ENCODE measurements at places on chromosomes 2 and 18.

GRCh38 chr2:9001778-9002177, 1.7 kb downstream of the MBOAT2 start:
- no peak for DNase-seq

- no peak for DNase-seq
These were observed 43.6 kb downstream of the GPC1 start for GRCh38 chr2:240479111-240479501.

DNA sequence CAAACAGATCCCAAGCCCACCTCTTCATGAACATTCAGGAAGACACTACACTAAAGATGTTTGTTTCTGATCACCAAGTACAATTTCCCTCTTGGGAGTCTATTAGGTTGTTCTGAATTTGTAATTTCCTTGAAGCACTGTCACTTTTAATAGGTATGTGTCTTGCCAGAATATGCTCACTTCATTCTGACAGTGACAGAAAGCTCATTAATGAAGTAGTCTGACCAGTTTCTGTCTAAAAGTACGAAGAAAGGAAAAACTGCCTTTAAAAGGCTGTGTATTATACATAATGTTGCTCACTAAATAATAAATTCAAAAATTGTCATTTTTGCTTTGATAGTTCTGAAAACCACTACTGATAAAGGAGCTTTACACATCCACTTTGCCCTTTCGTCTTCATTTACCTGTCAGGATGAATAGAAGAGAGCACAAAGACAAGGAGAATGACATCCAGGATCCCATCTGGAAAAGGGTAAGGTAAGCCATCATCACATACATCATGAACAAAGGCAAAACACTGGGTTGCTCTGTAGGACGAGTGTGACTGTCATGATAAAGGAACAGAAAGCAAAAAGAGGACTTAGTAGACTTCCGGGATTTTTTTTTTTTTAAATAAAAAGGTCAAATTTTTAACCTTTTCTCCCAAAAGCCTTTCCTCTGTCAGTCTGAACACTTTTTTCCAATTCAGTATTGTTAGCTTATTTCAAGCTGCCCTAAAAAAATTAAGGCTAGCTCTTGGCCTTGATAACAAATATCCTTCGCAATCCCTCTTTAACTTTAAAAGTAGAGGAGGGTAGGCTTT, 103.4 kb downstream of the METTL8 start:
- no peak for DNase-seq

GRCh38 chr2:236976266-236977062, 109.2 kb upstream of the COPS8 start:
- DNase-seq: no peak

DNA sequence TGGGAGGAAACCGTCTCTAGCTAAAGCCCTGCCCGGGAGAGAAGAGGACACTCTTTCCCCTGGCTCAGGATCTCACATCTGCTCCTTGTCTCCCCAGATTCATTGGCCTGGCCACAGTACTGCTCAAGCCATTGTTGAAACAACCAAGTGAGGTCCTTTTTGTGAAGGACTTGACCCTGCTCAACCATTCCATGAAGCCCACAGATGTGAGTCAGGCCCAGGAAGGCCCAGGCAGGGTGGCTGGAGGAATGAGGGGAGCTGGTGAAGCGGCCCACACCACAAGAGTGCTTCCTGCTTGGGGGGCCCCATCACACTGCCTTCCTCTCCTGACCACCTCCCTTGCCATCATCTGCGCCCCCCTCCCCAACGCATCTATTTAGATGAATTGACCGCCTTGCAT, 5.1 kb downstream of the FER1L5 start:
- DNase-seq: no peak

DNA sequence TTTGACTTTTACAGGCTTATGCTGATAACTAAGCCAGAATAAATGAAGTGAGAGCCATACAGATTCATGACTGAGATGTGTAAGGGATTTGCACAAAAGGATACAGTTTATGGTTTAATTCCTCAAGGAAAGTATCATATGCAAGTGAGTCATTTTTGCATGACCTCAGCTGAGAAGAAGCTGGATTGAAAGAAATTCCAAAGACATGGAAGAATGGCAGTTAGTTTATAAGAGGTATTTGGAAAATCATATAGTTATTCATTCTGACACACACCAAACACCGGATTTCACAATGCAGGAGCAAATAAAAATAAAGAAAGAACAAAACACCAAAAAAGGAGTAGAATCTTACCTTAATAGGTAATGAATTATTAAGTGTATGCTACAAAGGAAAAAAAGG, 83.2 kb upstream of the RND3 start:
- DNase-seq: no peak

GRCh38 chr2:182018218-182018617, 32.6 kb downstream of the PPP1R1C start:
- no peak for DNase-seq

- DNase-seq: no peak
These were observed 15.5 kb upstream of the ABCB11 start for GRCh38 chr2:169046440-169047151.

DNA sequence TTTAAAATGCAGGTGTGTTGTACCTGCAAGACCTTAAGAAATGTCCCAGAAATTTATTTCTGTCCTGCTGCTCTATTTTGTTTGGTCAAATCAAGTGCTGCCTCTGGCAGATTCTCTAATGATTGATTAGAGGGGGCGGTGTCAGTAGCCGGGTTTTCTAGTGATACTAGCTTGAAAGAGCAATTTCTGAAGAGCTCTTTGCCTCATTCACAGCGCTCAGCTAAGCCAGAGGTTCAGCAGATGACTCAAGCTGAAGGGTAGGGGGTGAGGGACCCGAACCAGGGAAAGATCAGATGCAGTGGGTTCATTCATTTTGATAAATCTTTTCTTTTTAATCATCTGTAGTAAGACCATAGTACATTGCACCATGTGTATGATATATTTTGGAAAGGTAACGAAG, 15.0 kb downstream of the ZBTB7C start:
- DNase-seq: no peak

DNA sequence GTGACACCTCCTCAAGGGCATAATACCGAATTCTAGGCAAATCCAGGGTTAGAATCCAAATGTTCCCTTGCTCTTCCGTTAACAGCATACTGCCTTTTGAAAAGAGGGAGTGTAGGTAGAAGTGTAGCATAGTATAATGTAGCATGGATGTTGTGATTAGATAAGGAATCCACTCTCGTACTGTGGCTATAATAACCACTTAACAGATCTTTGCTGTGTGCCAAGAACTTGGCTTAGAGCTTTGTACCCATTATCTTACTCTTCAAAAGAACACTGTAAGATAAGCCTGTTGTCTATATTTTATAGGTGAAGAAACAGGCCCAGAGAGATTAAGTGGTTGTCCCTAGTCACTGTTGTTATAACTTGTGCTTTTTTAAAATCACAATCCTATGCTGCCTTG, 24.2 kb downstream of the WDR75 start:
- no peak for DNase-seq

- DNase-seq: no peak
These were observed 5.9 kb downstream of the GEN1 start for GRCh38 chr2:17759805-17760204.

DNA sequence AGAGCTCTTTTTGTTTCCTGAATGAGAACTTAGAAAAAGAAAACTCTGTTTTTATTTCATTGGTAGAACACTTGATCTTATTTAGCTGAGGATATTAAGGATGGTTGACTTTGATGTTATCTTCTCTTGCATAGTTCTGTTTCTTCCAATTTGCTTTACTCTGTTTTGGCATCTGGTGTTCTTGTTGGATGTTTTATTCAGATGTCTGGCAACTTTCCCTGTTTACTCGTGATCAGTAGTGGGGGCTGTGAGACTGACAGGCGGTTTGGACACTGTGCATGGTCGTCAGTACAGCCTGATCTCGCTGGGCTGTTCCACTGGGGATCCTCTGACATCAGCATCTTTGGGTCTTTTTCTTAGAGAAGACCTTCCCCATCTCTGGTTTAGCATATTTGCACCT, 100.1 kb downstream of the TSN start:
- DNase-seq: no peak

GRCh38 chr2:109143214-109144187, 14.5 kb downstream of the SH3RF3 start:
- no peak for DNase-seq

DNA sequence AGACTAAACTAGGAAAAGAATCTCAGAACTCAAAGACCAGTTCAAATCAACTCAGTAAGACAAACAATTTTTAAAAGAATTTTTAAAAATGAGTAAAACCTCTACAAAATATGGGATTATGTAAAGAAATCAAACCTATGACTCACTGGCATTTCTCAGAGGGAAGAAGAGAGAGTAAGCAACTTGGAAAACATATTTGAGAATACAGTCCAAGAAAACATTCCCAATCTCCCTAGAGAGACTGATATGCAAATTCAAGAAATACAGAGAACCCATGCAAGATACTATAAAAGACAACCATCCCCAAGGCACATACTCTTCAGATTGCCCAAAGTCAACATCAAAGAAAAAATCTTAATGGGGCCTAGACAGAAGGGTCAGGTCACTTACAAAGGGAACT, 162.7 kb downstream of the WDPCP start:
- no peak for DNase-seq

GRCh38 chr2:74550231-74550630, 3.5 kb downstream of the LOXL3 start:
- DNase-seq: no peak

DNA sequence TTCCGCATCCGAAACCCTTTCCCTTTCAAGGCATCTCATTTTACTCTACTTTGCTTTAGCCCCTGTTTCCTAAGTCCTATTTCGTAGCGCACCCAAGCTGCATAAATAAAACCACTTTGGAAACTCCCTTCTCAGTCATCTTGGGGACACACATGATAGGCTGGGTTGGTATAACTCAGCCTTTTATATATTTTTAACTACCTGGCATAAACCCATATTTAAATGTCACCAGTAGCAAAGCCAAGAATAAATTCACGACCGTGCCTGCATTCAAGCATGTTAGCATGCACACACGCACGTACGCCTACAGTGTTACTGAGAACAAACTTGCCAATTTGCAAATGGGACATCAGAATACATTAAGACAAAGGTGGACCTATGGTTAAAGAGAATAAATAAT, 564.7 kb upstream of the PIK3C3 start:
- no peak for DNase-seq

DNA sequence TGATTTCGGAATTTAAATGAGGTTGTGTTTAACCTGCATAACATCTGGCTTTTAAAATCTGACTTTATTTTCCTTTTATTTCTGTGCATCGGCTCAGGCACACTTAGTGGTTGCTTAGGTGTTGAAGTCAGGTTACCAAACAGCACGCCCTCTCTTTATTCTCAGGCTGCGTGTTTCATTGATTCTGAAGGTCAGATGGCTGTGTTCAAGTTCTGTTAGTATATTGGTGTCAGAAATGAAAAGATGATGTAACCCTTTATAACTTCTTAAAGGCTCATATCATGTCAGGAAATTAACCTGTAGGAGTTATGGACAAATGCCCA, 246.5 kb downstream of the LDLRAD4 start:
- DNase-seq: no peak

All from right kidney (tissue), 9 donors.